Muscle of arm (tissue), 14 donors: ENCODE measurements at places on chromosomes 1 and 21.

- no peak for DNase-seq
Observed at GRCh38 chr1:198747127-198747526, 108.3 kb downstream of the PTPRC start.

DNA sequence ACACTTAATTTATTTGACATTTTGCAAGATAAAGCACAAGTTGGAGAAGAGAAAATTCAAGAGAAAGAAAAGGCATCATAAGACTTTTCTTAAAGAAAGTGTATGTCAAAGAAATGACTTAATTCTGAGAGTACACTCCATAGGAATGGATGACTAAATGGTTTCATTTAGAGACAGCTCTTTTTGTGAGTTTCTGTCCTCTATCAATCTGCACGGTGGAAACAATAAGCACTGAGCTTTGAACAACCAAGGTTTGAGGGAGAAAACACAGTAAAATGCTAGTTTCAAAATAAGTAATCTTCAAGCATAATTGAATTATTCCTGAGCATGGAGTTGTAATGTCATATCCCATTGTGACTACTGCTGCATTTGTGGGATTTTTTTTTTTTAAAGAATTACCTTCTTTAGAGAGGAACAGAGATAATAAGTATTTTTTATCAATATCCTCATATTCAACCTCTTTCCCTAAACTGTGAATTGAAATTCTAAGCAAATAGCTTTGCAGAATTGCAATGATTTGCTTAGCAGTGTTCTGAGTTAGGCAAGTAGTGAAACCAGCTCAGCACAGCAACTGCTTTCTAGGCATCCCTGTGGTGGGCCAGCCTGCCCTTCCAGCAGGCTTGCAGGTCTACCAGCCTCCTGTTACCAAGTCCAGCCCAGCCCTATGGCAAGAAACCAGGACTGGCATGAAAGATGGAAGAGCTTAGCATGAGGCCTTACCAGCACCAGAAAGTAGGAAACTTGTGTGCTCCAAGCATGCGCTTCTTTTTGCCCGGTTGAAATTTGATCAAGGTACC, 38.2 kb downstream of the KCNJ6 start:
- no peak for DNase-seq

GRCh38 chr1:8317647-8318381, at the start of gene SLC45A1:
TSS of gene SLC45A1 (plus strand) at chr1:8318114. CDS start at chr1:8324330, 6,216 bp downstream.
- DNase-seq: peak; percentile 36

DNA sequence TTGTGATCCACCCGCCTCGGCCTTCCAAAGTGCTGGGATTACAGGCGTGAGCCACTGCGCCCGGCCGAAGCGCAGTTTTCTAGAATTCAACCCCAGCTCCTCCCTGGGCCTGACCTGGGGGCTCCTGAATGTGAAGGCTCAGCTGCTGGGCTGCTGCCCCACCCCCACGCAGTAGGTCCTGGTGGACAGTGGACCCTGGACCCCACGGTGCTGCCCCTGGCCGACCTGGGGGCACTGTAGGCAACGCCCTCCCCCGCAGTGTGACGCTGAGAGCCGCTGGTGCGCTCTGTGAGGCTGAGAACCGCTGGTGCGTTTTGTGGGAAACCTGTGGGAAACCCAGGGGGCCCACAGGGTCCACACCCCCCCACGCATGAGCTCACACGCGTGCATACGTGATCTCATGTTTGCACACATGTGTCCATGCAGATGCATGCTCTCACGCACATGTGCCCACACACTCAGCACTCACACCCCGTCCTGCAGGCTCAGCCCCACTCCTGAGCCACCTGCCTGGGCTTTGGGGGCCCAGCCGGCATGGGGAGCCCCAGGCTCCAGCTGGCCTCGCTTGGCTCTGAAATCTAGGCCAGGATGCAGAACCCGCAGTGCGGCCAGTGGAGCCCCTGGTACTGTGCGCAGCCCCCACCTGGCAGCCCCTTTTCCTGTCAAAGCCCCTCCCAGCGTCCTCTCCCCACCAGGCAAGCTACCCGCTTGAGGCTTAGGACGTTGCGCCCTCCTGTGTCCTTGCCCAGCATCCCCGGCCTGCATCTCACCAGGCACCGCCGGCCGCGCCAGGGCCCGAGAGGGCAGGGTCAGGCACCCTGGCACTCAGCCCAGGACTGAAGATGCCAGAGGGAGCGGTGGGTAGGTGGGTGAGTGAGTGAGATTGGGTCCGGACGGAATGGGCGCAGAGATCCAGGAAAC, 67.7 kb downstream of the COL18A1 start:
- DNase-seq: no peak

- no peak for DNase-seq
Observed at GRCh38 chr1:163650624-163651023, 328.9 kb downstream of the NUF2 start.

- no peak for DNase-seq
Observed at GRCh38 chr1:24172598-24172997, 14.5 kb downstream of the IFNLR1 start.

DNA sequence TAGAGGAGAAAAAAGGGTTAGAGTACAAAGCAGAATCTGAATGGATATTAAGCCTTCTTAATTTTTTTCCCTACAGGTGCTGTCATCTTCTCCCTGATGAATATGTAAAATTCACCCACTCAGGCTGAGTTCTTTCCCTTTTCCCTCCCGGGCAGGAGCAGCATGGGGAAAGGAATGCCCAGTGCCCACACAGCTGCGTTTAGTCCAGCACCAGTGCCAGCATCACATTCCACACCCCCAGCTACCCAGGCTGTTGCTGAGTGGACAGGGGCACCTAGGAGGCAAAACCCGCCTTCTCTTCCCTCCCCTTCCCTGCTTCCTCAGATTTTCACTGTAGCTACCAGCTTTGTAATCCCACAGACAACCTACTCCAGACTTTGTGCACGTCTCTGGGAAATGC, 3.4 kb upstream of the CADM3 start:
- DNase-seq: no peak

GRCh38 chr1:200042552-200043335, 15.2 kb downstream of the NR5A2 start:
- DNase-seq: no peak

DNA sequence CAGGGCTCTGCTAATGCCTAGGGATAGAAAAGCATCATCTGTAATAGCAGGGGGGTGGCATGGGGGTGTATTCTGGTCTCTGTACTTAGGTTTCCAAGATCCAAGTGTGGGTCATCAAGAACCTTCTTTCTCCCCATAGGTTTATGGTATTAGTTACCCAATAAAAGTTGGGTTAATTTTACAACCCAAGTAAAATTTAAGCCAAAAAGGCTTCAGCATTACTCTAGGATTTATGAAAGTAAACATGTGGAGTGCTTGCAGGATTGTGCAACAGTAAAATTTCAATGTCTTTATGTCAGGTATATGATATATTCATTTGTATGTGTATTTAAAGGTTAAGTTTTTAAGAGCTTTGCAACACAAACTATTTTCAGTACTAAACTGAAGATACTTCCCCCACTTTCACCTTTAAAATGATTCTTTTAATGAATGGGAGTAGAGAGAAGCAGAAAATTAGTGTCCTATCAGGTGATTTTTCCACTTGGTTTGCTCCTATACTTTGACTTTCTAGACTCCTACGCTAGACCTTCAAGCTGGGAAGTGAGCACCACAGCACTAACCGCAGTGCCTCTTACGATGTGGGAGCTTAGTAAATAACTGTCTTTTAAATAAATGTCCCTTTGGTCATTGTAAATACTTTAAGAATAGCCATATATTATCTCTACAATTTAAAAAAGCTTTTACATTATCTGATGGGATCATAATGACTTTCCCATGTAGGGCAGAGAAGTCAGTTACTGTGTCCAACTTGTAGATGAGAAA, 67.8 kb upstream of the UBE2U start:
- DNase-seq: no peak

DNA sequence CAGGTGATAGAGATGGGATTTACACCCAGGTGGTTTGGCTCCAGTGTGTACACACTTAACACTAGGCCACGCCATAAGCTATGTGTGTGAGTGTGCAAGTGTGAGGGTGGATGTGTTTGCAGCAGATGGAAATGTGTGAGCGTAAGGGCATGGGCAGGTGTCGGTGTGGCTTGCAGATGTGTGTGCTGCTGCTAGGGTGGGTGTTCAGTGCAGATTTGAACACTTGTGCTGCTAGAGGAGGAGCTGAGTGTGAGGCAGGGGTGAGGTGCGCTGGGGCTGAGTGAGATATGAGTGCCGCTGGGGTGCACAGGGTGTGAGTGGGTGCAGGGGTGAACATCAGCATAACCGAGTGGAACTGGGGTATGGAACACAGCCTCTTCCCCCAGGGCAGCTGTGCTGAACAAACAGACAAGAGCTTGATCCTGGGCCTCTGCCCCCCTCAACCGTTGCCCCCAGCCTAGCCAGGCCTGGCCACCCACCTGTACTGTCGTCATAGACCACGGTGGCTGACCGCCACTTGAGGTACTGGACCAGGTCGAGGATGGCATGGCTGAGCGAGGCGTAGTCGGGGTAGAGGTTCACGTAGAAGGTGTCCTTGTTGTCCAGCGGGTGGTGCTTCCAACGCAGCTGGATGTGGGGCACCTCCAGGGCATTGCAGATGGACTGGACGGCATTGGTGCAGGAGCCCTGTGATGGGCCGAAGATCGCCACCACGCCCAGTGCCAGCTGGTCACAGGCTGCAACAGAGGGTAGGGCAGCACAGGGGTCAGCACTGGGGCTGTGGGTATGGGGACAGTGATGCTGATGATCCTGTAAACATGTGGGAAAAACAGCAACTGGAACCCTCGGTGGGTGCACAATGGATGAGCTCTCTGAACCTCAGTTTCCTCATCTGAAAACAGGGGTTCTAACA, 153.9 kb downstream of the GRIK3 start:
- no peak for DNase-seq

- DNase-seq: no peak
Observed at GRCh38 chr21:32088471-32088870, 190.4 kb downstream of the MIS18A start.

GRCh38 chr1:172452536-172453152, 8.8 kb upstream of the PIGC start:
- no peak for DNase-seq

GRCh38 chr1:17674726-17675500, 80.2 kb upstream of the ACTL8 start:
- no peak for DNase-seq

GRCh38 chr1:107138166-107138565, 2.7 kb upstream of the NTNG1 start:
- DNase-seq: no peak

DNA sequence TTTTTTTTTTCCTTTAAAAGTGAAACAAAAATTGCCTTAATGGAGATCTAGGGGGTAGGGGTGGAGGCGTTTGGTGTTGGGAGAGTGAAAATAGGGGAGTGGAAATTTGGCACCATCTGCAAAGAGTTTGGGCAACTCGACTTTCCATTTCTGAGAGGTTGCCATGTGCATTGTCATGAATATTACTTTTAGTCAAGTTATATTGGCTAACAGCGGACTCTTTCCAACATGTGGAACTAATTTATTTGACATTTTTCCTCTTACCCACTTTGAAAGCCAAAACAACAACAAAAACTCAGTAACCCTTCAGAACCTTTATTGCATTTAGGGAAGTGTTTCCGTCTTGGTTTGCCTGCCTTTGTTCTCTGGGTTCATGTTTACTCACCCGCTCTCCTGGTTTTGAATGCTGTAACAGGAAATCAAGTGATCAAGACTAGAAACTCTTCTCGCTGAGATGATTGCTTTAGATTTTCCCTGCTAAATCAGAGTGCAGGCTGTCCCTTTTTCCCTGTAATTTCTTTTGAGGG, 70.4 kb downstream of the CACHD1 start:
- DNase-seq: peak; percentile 71

DNA sequence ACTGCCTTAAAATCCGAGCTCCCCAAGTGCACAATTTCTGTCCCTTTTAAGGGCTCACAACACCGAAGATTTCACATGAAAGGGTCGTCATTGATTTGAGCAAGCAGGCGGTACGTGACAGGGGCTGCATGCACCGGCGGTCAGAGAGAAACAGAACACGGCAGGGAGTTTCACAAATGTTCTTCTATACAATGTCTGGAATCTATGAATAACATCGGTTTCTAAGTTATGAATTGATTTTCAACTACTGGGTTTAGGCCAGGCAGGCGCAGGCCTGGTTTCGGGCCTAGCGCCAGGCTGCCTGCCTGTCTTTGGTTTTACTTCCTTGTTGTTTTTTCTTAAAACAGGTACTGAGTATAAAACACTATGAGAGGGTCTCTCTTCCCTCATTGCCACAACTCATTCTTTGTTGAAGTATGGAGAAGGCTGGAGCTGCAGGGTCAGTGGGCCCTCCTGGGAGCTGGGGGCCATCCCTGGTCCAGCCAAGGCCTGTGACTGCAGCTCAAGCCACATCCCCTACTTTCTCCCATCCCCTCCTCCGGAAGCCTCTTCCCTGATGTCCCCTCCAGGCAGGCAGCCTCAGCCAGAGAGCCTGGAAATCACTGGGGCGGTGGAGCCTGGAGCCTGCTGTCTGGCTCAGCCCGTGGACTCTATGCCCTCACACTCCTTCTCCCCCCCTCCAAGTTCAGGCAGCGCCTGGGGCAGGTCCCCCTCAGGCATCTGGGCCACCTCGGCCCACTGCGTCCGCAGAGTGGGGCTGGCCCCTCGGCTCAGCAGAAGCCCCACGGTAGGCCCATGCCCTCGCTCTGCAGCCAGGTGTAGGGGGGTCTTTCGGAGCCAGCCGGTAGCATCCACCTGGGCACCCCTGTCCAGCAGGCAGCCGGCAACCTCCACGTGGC, 2.4 kb downstream of the ANKRD65 start:
- no peak for DNase-seq

- DNase-seq: no peak
Observed at GRCh38 chr1:93061895-93062792, 16.9 kb upstream of the MTF2 start.

DNA sequence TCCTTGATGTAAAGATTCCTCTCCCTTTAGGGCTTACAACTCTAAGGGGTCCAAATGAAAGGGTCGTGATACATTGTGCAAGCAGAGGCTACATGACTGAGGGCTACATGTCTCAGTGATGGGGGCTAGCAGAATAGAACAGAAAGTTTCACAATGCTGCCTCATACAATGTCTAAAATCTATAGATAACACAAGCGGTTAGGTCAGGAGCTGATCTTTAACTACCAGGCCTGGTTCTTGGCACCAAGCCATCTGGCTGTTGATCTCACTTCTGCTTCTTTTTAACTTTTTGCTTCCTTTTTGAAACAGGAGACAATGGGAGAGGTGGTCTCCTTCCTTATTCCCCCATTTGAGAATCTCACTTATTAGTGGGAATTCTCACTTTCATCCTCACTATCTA, 710.2 kb downstream of the AMY1C start:
- DNase-seq: no peak
